Activated naive CD4-positive, alpha-beta T cell treated with anti-CD3 and anti-CD28 coated beads, Interleukin-2, amount 50 U/mL, for 16 hours (primary cell): ENCODE measurements at places on chromosomes 1 and 21.
A peak's percentile ranks its signal among the peaks of the same experiment; 100 is the strongest.

DNA sequence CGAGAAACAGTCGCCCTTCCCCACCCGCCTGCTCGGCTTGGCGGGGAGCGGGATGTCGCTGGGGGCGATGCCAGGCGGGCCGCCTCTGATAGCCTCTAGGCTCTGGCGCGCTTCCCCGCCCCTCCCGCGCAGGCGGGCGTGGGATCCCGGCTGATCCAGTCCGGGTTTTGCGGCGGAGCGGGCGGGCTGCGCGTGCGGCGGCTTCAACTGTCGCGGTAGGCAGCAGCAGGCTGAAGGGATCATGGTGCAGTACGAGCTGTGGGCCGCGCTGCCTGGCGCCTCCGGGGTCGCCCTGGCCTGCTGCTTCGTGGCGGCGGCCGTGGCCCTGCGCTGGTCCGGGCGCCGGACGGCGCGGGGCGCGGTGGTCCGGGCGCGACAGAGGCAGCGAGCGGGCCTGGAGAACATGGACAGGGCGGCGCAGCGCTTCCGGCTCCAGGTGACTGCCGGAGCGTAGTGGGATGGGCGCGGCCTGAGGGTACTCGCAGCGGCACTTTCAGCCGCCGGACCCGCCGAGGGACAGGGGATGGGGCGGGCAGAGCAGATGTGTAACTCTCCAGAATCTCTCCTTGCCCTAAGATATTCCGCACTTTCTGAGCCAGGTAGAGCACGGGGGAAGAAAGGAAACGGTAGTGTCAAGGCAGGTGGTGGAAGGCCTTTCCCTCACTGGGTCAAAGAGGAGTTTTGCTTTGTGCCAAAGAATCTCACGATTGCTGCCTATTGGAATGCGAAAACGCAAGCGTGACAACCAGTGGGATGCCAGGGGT lies at the start of gene FAAH:
Gene FAAH (plus strand): TSS at position 210 of the 764 bp plus-strand sequence. CDS start 32 bp downstream, at position 242.
- DNase-seq, result peak; percentile 63

- no peak for DNase-seq
Measured at GRCh38 chr1:18343581-18343980, 137.1 kb upstream of the KLHDC7A start.

DNA sequence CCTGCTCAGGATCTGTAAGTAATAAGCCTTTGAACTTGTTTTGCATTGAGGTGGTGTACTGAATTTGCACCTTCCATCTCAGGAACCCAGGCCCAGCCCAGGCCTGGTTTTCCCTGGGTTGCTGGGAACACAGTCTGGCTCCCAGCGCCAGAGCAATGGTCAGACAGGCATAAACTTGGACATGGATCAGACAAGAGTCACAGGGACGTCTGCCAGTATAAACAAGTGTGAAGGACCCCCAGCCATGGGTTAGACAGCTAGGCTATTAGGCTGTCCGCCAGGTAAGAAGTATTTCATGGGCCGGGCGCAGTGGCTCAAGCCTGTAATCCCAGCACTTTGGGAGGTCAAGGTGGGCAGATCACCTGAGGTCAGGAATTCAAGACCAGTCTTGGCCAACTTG lies 5.5 kb downstream of the IFNLR1 start:
- no peak for DNase-seq

DNA sequence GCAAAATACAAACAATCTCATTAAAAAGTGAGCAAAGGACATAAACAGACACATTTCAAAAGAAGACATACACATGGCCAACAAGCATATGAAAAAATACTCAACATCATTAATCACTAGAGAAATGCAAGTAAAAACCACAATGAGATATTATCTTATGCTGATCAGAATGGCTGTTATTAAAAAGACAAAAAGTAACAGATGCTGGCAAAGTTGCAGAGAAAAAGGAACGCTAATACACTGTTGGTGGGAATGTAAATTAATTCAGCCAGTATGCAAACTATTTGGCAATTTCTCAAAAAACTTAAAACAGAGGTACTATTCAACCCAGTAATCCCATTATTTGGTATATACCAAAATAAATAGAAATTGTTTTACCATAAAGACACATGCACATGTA lies 32.2 kb upstream of the TNFSF18 start:
- no peak for DNase-seq
